Cerebellar nuclear complex (tissue), 1 donor: ENCODE measurements at places on chromosomes 4 and X.

DNA sequence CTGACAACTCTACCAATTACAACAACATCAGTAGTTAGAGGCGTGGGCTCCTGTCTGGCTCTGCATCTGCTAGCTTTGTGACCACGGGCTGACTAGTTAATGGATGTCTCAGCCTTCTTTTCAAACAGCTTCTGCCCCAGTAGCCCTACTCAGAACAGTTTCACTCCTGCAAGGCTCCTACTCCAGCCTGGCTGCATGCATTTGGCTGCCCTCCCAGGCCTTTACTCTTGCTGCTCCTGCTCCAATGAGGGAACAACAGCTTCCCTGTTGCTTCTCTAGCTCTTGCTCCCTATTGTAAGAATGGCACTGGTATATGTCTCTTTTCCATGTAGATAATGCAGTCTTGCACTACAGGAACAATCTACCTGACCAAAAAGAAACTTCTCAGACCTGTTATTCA, 93.3 kb downstream of the TTC29 start:
- DNase-seq: no peak

GRCh38 chrX:65706041-65706828, 38.8 kb downstream of the MSN start:
- no peak for DNase-seq

- DNase-seq: no peak
Measured at GRCh38 chr4:6333301-6334202, 63.9 kb downstream of the WFS1 start.

- DNase-seq: no peak
Measured at GRCh38 chrX:13263560-13264251, 56.1 kb downstream of the ATXN3L start.

DNA sequence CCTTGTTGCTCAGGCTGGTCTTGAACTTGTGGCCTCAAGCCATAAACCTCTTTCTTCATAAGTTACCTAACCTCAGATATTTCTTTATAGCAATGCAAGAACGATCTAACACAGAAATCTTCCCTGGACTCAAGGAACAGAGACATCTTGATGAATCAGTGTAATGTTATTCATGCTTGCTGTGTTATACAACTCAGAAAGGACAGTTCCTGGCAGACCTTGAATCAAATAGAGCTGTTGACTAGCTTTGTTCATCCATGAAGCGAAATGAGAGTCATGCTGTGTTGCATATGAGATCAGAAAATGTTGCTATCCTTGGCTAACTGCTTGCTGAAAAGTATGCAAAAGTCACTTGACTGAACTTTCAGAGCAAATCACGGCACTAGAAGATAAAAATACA, 72.6 kb upstream of the ARHGAP24 start:
- no peak for DNase-seq

DNA sequence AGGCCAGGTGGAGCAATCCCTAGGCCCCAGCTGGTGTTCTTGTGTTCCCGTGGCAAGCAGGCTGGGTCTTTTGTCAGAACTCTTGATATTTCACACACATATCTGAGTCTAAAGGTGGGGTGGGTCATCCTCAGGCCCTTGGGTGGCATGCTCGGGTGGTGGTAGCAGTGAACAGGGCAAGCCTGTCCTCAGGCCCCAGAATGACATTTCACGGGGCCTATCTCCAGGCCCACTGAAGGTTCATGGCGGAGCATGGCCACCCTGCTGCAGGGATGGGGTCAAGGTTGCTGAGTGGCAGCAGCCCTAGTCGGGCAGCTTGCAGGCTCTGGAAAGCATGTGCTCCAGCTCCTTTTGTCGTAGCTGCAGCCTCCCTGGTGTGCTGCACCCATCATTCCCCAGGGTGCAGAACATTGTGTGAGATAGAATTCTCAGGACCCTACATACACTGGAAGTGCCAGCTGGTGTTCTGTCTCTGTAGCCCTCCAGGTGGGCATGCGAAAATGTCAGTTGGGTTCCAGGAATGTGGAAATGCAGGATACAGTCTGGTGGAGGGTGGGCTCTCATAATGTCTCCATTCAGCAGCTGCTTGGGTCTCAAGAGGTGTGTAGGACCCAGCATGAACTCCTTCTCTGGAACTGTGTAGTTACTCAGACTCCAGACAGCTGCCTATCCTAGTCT, 1571.8 kb downstream of the STIM2 start:
- DNase-seq: no peak

DNA sequence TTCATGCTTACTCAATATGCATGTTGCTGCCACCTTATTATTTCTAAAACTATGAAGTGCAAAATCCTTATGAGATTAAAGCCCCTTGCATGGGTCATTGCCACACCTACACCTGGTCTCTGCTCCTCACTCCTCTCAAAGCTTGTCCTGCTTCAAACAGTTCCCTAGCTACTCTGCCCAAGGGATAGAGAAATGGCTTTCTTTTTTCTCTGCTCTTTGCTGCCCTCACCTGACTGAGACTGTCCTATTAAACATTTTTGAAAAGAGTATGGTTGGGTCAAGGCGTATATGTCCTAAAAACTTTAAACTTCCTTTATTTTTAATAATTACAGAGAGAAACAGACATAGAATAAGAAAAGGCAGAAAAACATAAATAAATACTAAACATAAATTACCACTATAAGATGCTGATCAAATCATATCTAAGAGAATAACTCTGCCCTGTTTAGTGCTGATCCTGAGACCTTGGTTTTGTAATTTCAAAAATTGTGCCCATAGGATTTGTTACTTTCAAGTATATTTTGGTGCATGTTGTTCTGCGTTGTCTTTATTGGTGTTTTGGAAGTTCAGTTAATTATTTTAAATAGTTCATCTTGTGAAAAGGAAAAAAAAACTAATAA, 704.9 kb upstream of the PABPC4L start:
- no peak for DNase-seq

GRCh38 chrX:133574716-133575115, 159.4 kb upstream of the GPC4 start:
- no peak for DNase-seq

DNA sequence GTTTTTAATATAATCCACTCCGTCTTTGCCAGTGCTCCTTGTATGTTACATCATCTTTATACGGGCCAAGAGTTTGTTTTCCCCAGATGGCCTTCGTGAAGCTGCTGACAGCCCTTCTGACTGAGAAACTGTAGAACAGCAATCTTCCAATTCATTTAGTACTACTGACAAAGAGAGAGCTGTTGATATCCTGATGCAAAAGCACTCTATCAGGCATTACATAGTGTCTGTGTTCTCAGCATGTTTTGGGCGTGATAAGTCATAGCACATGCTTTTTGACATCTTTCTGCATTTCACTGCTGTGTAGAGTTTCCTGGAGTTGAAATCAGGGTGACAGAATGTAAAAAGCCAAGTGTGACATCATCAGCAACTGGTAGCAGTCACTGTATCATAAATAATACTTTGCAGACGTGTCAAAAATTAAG, 746.3 kb upstream of the FAM241A start:
- DNase-seq: no peak

- no peak for DNase-seq
Measured at GRCh38 chr4:38889143-38889542, 21.5 kb downstream of the FAM114A1 start.

- no peak for DNase-seq
Measured at GRCh38 chr4:137363496-137363895, 168.8 kb downstream of the PCDH18 start.

- DNase-seq: no peak
Measured at GRCh38 chr4:6349896-6350603, 80.4 kb downstream of the WFS1 start.

DNA sequence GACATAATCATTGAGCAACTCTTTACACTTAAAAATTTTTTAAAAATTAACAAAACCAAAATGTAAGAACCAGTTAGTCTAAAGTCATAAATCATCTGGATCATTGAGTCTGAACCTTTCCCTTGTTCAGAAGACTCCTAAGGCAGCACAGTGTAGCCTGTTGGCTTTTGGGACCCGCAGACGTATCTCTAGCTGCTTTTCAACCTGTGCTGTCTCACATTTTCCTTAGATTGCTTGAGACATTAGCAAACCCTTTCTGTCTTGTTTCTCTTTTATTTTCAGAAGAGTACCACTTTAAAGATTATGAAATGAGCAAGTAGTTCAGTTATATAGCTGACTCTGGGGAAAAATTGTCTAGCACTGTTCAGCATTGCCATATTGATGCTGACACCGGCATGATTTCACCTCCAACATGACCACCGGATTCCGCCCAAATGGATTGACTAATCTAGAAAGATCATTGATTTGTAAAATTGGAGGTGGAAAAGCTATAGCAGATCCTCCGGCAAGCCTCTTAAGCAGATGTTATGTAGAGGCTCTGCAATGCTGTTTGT, 8.9 kb downstream of the TCEANC start:
- no peak for DNase-seq

DNA sequence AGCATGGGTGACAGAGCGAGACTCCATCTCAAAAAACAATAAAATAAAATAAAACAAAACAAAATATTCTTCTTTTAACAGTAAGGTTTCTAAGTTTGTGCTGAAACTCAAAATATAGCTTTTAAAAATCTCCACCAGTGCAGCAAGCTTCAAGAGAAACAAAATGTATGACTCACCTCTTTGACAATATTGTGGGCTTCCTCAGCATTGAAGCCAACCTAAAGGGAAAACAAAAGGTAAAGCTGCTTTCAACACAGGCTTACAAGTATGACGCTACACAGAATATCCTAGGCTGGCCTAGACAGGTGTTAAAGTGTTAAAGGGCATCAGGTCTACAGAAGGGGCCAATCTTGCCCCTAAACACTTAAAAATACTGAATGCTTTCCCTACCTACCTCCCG, 1.2 kb downstream of the DYNLT3 start:
- DNase-seq: no peak

DNA sequence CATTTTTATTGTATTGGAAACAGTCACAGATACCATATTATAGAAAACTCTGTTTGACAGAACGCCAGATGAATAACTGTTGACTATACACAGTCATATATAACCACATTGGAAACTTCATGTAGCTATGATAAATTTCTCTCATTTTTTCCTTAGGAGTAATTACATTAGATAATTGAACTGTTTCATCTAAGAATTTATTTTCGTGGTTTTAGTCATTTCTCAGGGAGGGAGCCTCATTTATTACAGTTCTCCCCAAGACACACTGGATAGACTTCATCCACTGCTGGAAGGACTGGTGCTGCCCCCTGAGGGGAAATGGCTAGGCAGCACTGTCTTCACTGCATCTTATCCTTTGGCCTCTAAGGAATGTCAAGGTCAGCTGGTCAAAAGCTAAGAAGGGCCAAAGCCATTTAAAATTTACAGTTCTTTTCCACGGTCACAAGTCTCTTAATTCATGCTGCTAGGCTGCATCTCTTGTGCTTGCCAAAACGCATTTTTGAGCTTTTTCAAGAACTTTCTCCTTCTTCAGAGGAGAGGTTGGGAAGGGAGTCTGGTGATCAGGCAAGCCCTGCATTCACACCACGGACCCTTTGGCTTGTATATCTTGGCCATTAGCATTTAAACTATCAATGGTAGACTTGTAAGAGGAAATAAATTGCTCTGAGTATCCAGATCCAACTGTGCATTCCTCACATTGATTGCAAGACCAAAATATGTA, 145.1 kb downstream of the CBR4 start:
- DNase-seq: no peak

DNA sequence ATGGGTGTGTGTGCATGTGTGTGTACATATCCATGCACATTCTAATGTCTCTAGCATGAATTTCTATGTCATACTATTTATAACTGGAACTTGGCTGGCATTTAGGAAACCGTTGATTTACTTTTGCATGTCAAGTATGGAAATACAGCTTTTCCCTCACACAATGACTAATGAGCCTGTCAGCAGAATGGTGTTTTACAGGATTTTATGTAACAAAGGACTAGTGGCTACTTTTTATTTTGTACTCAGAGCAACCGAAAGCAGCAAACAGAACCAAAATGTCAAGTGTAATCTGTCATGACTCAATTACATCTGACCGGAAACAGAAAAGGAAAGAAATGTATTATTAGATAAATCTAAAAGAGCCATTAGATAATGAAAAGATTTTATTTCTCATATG, 1911.5 kb upstream of the AGA start:
- DNase-seq: no peak

DNA sequence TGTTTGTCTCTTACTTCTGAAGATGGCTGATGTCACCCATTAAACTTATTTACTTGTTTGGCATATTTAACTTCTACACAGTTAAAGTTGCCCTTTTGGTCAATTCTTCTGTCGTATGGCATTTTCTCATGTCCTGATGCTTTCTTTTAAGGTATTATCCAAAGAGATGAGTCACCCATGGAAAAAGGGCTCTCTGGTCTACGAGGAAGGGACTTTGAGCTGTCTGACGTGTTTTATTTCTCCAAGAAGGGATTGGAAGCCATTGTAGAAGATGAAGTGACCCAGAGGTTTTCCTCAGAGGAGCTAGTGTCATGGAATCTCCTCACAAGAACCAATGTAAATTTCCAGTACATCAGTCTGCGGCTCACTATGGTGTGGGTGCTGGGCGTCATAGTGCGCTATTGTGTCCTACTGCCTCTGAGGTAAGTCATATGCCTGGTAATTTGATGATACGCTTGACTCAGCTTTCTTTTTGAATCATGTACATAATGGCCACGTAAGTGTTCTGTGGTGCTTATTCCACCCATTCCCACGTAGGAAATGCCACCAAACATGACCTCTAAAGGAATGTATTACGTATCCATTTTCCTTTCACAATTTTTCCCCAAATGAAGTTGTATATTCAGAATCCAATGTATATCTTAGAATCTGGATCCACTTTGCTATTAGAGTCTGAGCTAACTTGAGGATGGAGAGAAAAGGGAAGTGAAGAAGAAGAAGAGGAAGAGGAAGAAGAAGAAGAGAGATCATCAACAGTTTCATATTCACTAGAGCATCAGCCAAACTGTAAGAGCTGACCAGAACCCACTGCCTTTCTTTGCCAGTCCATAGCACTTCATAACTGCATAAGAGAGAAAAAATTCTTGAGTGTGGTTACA, 45.7 kb downstream of the GPAT3 start:
- DNase-seq: no peak

DNA sequence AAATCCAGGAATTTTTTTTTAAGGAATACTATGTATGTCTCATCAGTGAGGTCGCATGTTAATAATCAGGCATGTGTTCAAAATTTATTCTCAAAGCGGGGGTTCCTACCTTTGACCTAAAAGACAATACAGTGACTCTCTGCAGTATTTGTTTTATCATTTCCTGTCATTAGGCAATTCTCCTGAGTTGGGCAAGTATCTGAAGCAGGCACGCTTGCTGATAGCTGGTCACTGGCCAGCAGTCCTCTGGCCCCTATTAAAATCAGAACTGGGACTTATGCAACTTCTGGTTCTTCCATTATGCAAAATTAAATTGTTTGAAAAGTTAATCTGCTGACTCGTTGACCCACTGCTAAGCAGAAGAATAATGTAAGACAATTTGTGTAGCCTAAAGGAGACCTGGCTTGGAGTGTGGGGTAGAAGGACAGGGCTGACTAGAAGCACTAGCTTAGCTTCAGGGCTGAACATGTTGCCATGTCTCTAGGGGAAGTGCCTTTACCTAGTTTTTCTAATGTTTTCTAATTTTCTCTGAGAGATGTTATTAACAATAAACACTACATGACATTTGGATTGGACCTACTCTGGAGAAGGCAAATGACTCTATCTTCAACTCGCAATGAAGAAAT, 36.0 kb upstream of the GABRA2 start:
- DNase-seq: no peak
